Neural crest cell (in vitro differentiated cells): ENCODE measurements at places on chromosomes 3 and 15.

GRCh38 chr15:90666135-90666909, 50.8 kb upstream of the BLM start:
- H3K27ac ChIP-seq = peak overlapping the region; percentile 43
- no peaks in the 10 kb centered on the region for H3K27me3 ChIP-seq
- H3K4me3 ChIP-seq = no peak overlapping the region
- no peak for DNase-seq
- H3K4me1 ChIP-seq = no peaks in the 10 kb centered on the region
- no peaks in the 10 kb centered on the region for H3K36me3 ChIP-seq

DNA sequence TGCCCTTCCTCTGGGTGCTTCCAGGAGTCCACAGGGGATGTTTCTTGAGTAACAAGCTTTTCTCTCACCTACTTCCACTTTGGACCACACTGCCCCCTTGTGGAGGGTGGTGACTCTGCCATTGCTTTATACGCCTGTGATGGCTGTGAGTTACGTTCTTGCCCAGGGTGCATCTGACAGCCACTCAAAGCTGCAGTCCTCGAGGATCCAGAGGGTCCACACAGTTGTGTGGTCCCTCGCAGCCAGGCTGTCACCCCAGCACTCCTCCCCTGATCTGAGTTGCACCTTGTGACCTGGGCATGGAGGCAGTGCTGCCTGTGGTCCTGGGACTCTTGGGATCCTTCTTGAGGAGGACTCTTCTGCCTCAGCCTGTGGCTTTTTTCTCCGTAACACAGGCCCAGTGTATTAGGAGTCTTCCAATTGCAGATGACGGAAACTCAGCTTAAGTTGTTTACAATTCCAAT, 23.4 kb downstream of the FOXL2 start:
- H3K36me3 ChIP-seq = no peaks in the 10 kb centered on the region
- no peaks in the 10 kb centered on the region for H3K4me1 ChIP-seq
- H3K27ac ChIP-seq = no peak overlapping the region
- peaks cover 22% of the 10 kb centered on the region for H3K27me3 ChIP-seq
- peak; percentile 91 for DNase-seq

DNA sequence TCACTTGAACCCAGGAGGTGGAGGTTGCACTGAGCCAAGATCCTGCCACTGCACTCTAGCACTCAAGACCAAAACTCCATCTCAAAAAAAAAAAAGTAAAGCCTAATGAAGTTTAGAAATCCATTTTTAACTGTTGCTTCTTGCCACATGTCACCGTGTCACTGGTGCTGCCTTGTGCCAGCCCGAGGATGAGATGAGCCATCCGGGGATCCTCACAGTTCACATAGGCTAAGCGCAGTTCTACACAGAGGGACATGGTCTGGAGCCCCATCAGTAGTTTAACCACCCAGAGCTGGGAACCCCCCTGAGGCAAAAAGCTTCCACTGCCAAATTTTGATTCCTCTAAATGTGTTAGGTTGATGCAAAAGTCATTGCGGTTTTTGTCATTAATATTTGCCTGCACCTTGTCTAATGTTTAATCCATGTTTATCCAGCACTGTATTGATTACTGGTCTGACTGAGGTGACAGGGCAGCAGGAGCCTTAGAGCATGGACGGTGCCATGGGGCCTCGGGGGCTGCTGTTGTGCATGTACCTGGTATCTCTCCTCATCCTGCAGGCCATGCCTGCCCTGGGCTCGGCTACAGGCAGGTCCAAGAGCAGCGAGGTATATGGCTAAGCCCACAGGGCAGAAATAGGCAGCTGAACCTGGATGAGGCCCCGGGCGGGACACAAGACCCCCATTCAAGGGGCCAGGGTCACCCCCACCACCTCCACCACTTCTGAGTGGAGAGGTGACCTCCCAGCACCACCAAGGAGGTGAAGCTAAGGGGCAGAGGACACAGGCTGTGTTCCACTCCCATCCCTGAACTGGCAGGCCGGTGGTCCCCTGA, at the start of gene ITIH1:
Gene ITIH1 (plus strand): TSS at position 473 of the 832 bp plus-strand sequence. CDS start 17 bp downstream, at position 490.
- no peaks in the 10 kb centered on the region for H3K4me1 ChIP-seq
- no peak within 1 kb of the TSS for H3K4me3 ChIP-seq
- no peaks in the 10 kb centered on the region for H3K36me3 ChIP-seq
- peaks cover 13% of the 10 kb centered on the region for H3K27me3 ChIP-seq
- no peak for DNase-seq

GRCh38 chr3:172680684-172681083, 30.2 kb downstream of the NCEH1 start:
- no peak for DNase-seq
- no peak overlapping the region for H3K4me3 ChIP-seq
- no peaks in the 10 kb centered on the region for H3K27me3 ChIP-seq
- H3K27ac ChIP-seq = no peak overlapping the region

DNA sequence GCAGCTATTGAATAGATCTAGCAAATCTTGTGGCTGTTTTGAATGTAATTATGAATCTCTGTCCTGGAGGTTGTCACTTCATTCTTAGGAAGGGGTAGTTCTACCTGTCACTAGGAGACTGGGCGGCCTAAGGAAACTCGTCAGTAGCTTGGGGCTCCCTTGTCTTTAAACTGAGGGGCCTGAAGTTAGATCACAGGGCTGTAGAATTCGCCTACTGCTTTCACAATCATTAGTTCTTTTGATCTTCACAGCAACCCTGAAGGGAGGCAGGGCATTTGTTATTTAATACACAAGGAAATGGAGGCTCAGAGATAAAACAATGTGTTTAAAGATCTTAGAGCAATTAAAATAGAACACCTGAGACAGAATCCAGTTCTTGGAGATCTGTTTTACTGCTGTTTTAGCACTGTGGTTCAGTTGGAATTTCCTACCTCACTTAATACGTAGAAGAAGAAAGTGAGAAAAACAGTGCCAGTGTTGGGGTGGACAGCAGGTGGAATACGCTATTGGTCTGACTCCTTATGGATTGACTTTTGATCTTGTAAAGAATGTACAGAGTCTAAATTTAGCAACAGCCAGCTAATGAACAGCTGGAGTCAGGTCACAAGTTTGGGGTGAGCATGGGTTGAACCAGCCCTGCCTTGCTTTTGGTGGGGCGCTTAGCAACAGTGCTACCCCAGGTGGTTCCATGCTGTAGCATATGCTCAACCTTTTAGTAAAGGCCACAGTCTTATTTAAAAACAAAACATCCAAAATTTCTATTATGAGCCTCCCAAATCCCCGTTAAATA, 71.4 kb upstream of the BHLHE40 start:
- no peak for DNase-seq
- H3K36me3 ChIP-seq = no peaks in the 10 kb centered on the region
- H3K4me1 ChIP-seq = peaks cover 22% of the 10 kb centered on the region
- H3K27ac ChIP-seq = no peak overlapping the region
- H3K27me3 ChIP-seq = no peaks in the 10 kb centered on the region

DNA sequence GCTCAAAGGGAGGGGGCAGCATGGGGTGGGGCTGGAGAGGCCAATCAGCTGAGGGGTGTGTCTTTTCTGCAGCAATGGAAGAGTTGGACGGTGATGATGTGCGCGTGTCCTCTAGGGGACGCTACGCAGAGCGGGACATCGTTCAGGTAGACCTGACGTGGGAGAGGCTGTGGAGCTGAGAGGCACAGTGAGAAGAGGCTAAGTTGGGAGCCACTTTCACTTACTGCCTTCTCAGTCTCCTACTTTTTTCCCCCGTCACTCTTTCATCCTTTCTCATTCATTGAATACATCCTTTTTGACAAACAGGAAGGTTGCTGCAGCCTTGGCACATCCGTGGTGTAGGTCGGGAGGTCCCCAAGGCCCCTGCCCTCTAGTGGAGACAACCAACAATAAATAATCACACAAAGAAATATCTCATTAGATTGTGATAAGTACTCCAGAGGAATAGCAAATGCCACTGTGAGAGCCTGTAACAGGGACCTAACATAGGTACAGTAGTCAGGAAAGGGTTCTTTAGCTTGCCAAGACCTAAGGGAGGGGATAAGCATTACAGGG, 4.4 kb upstream of the BRPF1 start:
- DNase-seq = no peak
- H3K36me3 ChIP-seq = no peaks in the 10 kb centered on the region
- H3K4me1 ChIP-seq = peaks cover 6% of the 10 kb centered on the region
- H3K4me3 ChIP-seq = peak overlapping the region; percentile 55

DNA sequence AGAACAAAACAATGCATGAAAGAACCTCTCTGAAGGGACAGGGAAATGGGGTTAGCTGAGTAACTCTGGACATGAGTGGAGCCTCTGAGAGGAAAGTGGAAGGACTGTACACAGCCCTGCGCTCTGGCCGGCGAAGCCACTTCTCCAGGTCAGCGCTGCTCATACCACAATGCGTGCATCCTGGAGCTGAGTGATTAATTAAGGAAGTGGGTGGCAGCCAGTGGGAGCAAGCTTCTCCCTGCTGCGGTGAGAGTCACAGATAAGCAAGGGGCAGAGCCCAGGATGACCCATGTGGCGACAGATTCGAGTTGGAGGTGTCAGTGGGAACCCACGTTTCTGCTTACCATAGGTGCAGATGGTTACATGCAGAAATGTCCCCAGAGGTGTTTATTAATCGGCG, 48.0 kb downstream of the KLF15 start:
- DNase-seq = no peak
- H3K27ac ChIP-seq = no peak overlapping the region
- no peaks in the 10 kb centered on the region for H3K36me3 ChIP-seq
- no peak overlapping the region for H3K4me3 ChIP-seq

DNA sequence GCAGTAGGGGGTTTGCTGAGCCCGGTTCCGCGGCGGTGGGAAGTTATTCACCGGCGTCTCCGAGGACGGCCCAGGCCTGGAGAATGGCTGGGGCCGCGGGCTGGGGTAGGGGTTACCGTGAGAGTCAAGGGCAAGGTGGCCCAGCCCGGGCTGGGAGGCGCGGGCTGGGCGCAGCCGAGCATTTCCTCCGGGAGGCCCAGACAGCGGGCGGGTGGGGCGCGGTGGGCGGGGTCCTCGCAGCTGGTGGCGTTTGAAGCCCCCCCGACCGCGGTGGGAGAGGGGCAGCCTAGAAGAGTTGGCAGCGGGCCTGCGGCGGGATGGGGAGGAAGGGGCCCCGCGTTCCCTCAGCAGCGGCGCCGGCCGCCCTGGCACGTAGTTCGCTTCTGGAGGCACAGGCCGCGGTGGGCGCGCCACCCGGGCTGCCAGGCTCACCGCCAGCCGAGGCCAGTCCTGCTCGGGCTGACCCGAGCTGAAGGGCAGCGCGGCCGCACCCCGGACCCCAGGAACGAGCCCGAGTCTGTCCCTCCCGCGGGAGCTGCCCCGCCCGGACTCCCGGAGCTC, 960 bp upstream of the KLF13 start:
- no peaks in the 10 kb centered on the region for H3K36me3 ChIP-seq
- peak; percentile 26 for DNase-seq
- H3K4me3 ChIP-seq = peak overlapping the region; percentile 90
- peaks cover 38% of the 10 kb centered on the region for H3K4me1 ChIP-seq
- H3K27me3 ChIP-seq = peaks cover 15% of the 10 kb centered on the region

DNA sequence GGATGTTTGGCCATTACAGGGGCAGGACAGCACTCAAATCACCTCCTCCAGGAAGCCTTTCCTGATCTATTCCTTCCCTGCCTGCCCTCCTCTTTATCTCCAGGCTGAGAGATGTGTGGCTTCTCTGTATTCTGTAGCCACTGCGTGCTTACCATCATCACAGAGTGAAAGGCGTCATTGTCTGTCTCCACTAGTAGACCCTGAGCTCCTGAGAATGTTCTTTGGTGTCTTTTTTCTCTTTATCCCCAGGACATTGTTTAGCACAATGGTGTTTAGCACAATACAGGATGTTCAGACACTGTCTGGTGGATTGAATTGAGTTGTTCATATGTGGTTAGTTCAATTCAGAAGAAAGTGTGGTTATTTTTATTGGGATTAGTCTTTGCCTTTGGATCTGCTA, 26.2 kb upstream of the LARS2 start:
- H3K4me1 ChIP-seq = peaks cover 24% of the 10 kb centered on the region
- H3K4me3 ChIP-seq = no peak overlapping the region
- no peak overlapping the region for H3K27ac ChIP-seq
- peaks cover 5% of the 10 kb centered on the region for H3K27me3 ChIP-seq
- H3K36me3 ChIP-seq = peaks cover 6% of the 10 kb centered on the region

GRCh38 chr3:139105154-139105702, 60.5 kb upstream of the PRR23C start:
- H3K36me3 ChIP-seq = no peaks in the 10 kb centered on the region
- peaks cover 5% of the 10 kb centered on the region for H3K27me3 ChIP-seq
- H3K4me3 ChIP-seq = no peak overlapping the region
- no peak overlapping the region for H3K27ac ChIP-seq

DNA sequence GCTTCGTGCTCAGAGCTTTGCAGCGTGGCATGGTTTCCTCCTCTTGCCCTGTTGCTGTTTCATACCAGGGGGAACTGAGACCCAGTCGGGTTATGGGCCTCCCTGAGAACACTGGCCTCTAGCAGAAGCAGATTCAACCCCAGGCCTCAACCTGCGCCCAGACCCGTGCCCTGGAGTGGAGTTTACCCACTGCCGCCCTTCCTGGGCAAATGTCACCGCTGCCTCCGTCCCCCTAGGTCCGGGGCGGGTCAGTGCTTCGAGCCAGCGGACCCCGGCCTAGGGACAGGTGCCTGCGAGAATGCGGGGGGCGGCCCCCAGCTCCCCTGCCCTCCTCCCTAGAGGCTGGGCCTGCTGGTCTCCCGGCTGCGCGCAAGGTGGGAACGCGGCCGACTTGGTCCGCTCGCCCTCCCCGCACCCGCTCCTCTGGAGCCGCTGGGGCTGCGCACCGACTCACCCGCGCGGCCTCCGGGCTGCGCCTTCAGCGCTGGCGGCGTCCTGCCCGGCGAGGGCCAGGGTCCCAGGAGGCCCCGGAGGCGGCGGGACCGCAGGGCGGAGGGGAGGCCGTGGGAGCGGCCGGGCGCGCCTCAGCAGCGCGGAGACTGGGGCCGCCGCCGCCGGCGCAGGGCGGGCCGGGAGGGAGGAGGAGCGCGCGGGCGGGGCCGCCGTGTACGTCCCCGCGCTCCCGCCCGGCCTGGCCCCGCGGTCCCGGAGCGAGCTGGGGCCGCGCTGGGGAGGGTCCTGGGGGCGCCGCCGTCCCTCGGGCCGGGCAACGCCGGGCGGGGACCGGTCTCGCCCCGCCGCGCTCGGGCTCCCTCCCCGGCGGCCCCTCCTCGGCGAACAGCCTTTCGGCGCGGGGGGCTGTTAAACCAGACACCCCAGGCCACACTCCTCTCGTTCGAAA, at the start of gene PIGZ:
Gene PIGZ (minus strand): TSS at position 601 of the 901 bp plus-strand sequence. CDS start 16,802 bp downstream, outside the sequence.
- peaks cover 5% of the 10 kb centered on the region for H3K4me1 ChIP-seq
- peaks cover 2% of the 10 kb centered on the region for H3K36me3 ChIP-seq
- peak within 1 kb of the TSS; percentile 74 for H3K4me3 ChIP-seq
- H3K27ac ChIP-seq = no peak within 1 kb of the TSS
- peaks cover 48% of the 10 kb centered on the region for H3K27me3 ChIP-seq
- no peak for DNase-seq
